Stimulated activated CD4-positive, alpha-beta T cell treated with anti-CD3 and anti-CD28 coated beads, Interleukin-1b, Interleukin-23, amount 100 ng/mL, for 4 hours (primary cell): ENCODE measurements at places on chromosomes 16 and 17.
A peak's percentile ranks its signal among the peaks of the same experiment; 100 is the strongest.

DNA sequence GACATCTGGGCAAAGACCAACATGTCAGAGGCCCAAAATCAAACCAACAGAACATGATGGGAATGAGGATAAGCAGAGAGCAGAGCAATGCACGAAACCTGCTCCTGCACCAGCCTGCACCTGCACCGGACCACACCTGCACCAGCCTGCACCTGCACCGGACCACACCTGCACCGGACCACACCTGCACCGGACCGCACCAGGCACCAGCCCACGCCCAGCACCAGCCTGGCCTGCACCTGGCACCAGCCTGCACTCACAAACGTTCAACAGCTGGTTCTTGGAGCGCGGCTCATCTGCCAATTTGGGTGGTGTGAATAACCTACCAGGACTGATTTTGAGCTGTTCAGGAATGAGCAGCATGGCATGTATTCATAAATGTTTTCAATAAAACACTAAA, 18.2 kb downstream of the CEP131 start:
- DNase-seq = no peak

DNA sequence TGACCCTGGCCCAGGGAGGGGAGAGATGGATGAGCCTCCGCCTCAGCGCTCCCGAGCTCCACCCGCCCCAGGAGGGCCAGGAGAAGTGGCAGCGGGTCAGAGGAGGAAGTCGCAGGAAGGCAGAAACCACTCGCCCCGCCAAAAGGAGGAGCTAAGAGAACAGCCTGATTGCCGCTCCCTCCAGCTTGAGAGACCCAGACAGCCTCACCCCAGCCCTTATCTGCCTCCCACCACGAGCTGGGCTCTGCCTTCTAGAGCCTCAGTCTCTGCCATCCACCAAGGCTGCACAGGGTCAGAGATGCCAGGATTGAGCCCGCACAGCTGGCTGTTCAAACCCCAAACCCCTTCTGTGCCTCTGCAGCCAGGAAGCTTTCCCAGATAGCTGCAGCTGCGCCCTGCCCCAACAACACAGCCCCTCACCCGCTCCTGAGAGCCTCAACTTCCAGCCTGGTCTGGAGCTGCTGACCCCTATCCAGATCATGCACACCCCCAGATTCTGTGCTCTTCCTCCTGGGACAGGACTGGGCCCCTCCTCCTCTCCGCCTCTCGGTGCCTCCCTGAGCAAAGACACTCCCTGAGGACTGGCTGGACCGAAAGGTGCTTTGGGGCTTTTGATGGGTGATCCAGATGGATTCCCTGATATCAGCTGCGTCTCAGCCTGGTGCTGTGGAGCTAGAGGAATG, 1.0 kb upstream of the ATP2A3 start:
- DNase-seq = peak; percentile 51

DNA sequence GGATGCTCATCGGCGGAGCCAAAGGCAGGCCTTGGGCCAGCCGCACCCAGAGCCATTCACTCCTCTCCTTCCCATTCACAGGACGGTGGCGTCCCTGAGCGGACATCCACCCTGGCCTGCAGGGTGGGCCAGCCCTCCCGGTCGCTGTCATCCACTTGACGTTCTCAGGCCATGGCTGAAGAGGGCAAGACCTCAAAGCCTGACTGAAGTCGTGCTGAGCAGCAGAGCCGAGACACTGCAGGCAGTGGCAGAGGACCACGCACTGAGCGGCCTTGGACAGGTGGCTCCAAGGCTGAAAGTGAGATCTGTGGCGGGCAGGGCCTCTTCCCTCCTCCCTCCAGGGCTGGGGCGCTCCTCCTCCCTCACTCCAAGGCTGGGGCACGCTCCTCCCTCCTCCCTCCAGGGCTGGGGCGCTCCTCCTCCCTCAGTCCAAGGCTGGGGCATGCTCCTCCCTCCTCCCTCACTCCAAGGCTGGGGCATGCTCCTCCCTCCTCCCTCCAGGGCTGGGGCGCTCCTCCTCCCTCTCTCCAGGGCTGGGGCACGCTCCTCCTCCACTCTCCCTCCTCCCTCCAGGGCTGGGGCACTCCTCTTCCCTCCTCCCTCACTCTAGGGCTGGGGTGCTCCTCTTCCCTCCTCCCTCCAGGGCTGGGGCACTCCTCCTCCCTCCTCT, 24.1 kb downstream of the GNPTG start:
- no peak for DNase-seq

DNA sequence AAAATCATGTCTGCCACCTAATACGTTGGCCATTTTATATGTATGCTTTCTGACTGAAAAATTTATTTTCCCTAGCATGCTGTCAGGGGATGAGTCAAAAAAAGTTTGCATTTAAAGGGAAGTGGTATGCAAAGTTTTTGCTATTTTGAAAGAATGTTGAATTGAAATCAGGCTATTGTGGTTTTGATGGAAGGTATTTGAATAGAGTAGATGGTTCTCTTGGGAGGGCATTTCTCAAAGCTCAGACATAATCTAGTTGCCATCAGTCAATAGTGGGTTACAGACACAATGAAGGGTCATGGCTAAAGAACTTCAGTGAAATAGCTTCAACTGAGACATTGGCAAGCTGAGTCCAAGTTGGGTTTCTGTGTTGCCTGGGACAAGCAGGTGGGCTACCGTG, 102.4 kb downstream of the MAP2K6 start:
- no peak for DNase-seq

DNA sequence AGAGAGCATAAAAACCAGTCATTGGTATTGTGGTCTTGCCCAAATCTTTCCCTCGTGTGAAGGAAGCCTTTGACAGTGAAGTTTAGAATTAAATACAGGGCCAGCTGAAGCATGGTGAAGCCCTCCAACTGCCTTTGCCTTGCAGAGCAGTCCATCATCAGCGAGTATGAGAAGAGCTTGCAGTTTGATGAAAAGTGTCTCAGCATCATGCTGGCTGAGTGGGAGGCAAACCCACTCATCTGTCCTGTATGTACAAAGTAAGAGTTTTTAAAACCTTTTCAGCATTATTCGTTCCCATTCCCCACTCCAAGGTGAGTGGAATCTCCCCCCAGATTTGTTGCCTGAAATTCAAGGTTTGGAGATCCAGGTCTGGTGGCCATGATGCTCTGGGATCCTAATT, 5.8 kb downstream of the RPAIN start:
- DNase-seq = no peak
